ENCODE measurements at places on chromosomes 11 and 22. TPM values are rescaled to one million over a fixed set of nuclear protein-coding genes. Genes with fewer than 3 reads are reported as not detected.

The CRYBB2 gene
- total RNA-seq, result not detected

The MYOD1 gene
- total RNA-seq, result not detected

The CPT1B gene
- total RNA-seq, result 2.5 TPM

The TRIM49C gene
- not detected for total RNA-seq

The MYBPC3 gene
- not detected for total RNA-seq

The PANX2 gene
- 1.6 TPM for total RNA-seq

The CENPM gene
- 12.6 TPM for total RNA-seq

Measured in vein endothelial cell (primary cell).